ENCODE measurements at places on chromosomes 7 and 10.
A peak's percentile ranks its signal among the peaks of the same experiment; 100 is the strongest.

GRCh38 chr10:46001187-46001756 is 29.0 kb downstream of the TIMM23 start:
- DNase-seq: no peak

- no peak for DNase-seq
Observed at GRCh38 chr10:19947215-19947614, 131.0 kb downstream of the PLXDC2 start.

GRCh38 chr7:30914596-30914995 is 2.9 kb downstream of the AQP1 start:
- peak; percentile 26 for DNase-seq

- DNase-seq: no peak
Observed at GRCh38 chr10:130992802-130993523, 318.6 kb downstream of the TCERG1L start.
